ENCODE measurements at places on chromosomes 7 and 10. TPM values are rescaled to one million over a fixed set of nuclear protein-coding genes. Genes with fewer than 3 reads are reported as not detected.
A peak's percentile ranks its signal among the peaks of the same experiment; 100 is the strongest.

GPR37 gene
- not detected for total RNA-seq

NKX2-3 gene
- not detected for total RNA-seq

- no peak overlapping the region for H3K27ac ChIP-seq
- DNase-seq, result no peak
- H3K4me1 ChIP-seq, result peaks cover 22% of the 10 kb centered on the region
- H3K4me3 ChIP-seq, result peak overlapping the region; percentile 46
Measured at GRCh38 chr7:2000153-2000687, 232.5 kb downstream of the MAD1L1 start.

DNA sequence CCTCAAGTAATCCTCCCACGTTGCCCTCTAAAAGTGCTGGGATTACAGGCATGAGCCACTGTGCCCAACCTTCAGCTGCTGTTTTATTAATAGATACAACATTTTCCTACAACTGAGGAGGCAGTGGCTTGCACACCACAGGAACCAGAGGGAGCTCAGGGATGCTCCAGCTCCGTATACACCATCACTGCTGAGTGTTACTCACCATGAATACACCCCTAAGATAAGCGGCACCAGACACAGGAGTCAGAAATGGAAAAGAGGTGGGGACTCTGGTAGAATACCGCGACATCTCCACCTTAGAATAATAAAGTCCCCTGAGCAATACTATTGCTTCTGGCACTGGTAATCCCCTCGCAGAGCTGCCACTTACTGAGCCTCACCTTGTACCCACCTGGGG lies 68.7 kb upstream of the PDLIM1 start:
- peaks cover 2% of the 10 kb centered on the region for H3K4me1 ChIP-seq
- DNase-seq, result no peak
- H3K27me3 ChIP-seq, result no peaks in the 10 kb centered on the region
- no peak overlapping the region for H3K27ac ChIP-seq
- H3K36me3 ChIP-seq, result no peaks in the 10 kb centered on the region

- no peak for DNase-seq
- H3K27ac ChIP-seq, result no peak overlapping the region
- no peaks in the 10 kb centered on the region for H3K36me3 ChIP-seq
- H3K27me3 ChIP-seq, result peaks cover 13% of the 10 kb centered on the region
- H3K4me1 ChIP-seq, result peaks cover 13% of the 10 kb centered on the region
Measured at GRCh38 chr7:151429560-151430331, 10.2 kb downstream of the CRYGN start.

All from activated B cell treated with CpG ODN at 0.5 μM for 24 hours (primary cell).